ENCODE measurements at places on chromosomes 2 and 18.

GRCh38 chr2:84173041-84173440 lies 286.0 kb downstream of the SUCLG1 start:
- no peak for DNase-seq

DNA sequence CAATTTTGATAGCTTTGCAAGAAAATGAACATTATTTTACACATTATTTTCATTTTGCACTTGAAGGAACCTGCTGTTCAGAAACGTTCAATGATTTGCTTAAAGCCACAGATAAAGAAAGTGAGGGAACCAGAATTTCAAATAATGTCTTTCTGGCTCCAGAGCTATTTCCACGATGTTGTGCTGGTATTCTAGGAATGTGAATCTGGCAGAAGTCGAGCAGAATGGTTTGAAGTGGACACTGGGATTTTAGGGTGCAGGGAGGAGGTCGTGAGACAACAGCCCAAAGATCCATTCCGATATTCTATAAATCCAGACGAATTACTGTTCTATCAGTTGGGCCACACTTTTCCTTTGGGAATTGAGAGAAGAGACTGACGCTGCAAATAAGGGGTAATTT lies 2.2 kb downstream of the CCDC102B start:
- DNase-seq = no peak

DNA sequence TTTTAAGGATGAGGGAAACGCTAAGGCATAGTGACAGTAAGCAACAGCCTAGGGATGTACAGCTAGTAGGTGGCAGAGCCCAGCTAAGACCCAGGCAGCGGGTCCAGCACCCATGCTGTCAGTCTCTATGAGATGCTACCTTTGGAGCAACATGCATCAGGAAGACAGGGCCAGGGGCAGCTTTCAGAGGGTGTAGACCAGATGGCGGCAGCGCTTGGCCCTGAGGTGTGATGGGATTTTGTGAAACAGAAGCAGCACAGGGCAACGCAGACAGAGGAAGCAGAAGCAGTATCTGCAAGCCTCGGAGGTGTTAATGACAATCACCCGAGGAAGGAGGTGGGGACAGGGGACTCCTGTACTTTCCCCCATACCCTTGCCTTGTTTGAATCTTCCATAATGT lies 43.2 kb downstream of the SDC1 start:
- DNase-seq = no peak

- no peak for DNase-seq
These were observed 183.0 kb upstream of the CYP26B1 start for GRCh38 chr2:72330652-72331051.

GRCh38 chr18:6624661-6625311 lies 104.7 kb upstream of the ARHGAP28 start:
- no peak for DNase-seq

Measured in stimulated activated CD4-positive, alpha-beta T cell treated with anti-CD3 and anti-CD28 coated beads, TNF-alpha, amount 100 ng/mL, for 24 hours (primary cell).